ENCODE measurements at places on chromosomes 4 and X.
A peak's percentile ranks its signal among the peaks of the same experiment; 100 is the strongest.

GRCh38 chr4:173478201-173478912 is 51.7 kb downstream of the HAND2 start:
- DNase-seq: no peak

GRCh38 chr4:113020966-113021365 is 28.5 kb upstream of the ANK2 start:
- DNase-seq: no peak

DNA sequence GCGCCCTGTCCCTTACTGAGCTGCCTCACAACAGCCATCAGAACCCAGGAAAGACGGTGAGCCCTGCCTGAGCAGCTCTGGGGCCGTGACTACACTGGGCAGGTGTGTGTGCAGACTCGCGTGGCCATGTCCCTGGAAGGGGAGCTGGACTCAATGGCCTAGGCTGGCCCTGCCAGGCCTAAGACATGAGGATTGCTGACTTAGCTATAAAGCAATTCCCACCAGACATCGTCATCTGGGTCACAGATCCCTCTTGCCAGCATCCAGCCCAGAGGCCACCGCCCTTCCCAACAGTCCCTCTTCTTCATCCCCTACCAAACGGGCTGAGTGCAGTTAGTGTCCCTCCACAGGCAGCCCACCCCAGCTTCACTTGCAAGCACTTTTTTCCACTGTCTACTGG is 3.7 kb downstream of the NAA10 start:
- no peak for DNase-seq

- no peak for DNase-seq
These were observed 367.2 kb downstream of the BMPR1B start for GRCh38 chr4:95124906-95125504.

DNA sequence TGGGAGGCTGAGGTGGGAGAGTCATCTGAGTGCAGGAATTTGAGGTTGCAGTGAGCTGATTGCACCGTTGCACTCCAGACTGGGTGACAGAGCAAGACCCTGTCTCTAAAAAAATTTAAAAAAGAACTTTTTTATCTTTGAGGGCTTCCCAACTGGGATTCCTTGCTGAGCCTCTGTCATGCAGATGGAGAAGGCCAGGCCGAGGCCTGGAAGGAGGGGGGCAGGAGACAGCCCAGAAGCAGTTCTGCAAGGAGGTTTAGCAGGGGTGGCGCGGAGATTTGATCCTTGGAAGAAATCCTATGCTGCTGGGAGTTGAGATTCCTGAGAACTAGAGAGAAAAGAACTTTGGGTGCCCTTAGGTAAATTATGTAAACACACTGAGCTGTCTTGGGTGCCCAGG is 2.5 kb upstream of the ARSD start:
- no peak for DNase-seq

- no peak for DNase-seq
These were observed 253.2 kb upstream of the RASGEF1B start for GRCh38 chr4:81724925-81725329.

DNA sequence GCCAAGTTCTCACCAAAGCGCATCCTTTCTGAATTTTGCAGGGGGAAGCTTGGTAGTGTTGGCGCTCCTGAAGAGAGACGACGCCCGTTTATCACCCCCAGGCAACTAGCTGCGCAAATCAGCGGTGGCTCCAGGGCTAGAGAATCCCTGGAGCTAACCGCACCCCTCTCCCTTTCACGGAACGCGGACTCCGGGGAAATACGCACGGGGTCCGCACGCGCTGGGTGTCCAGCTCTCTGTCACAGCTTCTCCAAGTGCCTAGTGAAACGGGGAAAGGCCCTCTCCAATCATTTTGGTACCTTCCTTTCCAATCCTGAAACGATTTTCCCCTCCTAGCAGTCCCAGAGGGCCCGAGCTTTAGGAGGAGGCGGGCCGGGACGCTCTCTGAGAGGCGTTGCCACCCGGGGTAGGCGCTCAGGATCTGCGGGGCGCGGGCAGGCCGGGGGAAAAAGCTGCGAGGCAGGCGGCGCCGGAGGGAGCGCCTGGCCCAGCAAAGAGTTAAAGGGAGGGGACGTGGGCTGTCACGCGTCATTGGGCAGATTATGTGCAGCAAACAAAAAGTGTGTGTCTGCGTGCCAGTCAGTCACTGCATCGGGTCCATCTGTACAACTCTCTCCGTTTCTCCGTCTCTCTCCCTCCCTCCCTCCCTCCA is at the start of gene PRDM8:
PRDM8 (plus strand) TSS at position 582 of the 652 bp plus-strand sequence. CDS start 2,578 bp downstream, outside the sequence.
- DNase-seq: no peak

DNA sequence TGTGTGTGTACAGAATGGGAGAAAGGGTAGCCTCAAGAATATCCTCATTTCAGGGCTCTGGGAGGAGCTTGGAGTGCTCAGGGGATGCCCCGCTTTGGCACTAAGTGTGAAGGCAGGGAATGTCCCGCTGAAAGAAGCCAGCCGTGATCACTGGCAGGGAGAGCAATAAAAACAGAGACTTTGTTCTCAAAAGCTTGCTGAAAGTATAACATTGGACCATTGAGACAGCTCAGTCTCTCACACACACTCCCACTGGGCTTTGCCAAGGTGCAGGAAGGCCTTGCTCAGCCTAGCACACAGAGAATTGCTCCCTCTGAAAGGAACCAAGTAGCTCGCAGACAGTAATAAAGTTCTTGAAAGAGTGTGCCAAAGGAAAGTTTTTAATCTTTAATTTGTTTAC is 143.8 kb upstream of the SLITRK2 start:
- no peak for DNase-seq

DNA sequence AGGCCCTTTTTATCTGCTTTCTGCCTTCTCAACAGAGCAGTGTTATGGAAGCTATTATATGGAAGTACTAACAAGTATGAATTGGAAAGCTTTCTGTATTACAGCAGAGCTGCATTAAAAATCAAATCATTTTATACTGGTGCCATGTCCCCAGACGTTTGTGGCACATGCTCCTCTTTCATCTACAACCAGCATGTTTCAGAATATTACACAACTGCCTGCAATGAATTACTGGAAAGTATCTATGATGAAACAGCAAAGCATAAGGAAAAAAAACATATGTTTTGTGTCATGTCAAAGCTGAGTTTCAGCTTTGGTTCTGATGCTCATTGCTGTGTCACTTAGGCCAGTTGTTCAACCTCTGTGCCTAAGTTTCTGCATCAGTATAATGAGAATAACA is 576.8 kb downstream of the GBA3 start:
- no peak for DNase-seq

DNA sequence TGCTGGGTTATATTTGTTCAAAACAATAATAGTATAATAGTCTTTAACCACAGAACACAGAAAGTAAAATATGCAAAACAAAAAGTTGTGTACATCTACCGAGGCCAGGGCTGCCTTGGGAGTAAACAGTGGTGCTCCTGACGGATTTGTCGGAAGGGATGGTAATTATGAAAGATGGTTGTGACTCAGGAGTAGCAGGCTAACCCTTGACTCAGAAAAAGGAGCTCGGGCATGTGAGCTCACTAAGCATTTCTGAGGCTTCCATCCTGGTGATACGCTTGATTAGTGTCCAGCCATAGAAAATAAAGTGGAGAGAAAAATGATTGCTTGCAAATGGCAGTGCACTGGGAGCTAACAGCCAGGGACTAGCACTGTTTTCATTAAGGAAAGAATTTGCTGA is 53.2 kb upstream of the SPANXB1 start:
- DNase-seq: no peak

GRCh38 chrX:135489542-135489941 is 30.9 kb upstream of the INTS6L start:
- no peak for DNase-seq

- no peak for DNase-seq
These were observed 1911.7 kb downstream of the PCDH7 start for GRCh38 chr4:32631831-32632230.

DNA sequence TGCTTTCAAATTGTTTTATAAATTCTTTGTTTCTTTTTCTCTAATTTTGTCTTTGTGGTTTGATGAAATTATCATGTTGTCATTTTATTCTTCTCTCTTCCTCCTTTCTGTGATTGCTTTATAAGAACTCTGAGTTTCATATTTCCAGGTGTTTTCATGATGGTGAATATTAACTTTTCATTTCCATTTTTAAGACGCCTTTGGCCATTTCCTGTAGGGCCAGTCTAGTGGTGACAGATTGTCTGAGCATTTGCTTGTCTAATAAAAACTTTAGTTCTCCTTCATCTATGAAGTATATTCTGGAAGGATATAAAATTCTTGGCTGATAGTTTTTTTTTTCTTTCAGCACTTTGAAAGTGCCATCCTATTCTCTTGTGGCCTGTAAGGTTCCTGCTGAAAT is 128.1 kb downstream of the FAM13A start:
- no peak for DNase-seq

DNA sequence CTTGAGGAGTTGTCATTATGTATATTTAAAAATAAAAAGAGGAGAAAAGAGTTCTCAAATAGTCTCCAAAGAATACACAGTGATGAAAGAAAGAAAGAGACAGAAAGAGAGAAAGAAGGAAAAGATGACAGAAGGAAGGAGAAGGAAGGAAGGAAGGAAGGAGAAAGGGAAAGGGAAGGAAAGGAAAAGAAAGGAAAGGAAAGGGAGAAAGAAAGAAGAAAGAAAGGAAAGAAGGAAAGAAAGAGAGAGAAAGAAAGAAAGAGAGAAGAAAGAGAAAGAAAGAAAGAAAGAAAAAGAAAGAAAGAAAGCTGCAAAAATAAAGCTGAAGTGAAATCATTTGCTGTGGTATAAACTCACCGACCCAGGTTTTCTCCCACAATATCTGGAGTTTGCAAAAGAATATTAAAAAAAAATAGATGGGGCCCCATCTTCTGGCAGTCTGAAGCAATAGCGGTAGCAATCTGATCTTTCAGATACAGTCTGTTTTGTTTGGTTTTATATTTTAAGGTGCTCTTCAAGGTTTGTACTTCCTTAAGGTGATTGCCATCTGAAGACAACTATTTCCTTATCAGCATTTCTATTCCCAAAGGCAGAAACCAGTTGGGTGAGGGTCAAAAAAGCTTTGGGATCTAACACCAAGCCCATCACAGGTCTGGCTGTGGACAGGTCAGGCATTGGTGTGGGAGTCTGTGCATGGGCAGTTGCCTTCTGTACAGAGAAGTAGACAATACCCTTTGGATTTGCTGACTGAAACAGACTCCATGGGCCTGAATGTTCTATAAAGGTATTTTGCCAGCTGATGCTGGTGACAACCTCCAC is 160.4 kb downstream of the CPEB2 start:
- no peak for DNase-seq

DNA sequence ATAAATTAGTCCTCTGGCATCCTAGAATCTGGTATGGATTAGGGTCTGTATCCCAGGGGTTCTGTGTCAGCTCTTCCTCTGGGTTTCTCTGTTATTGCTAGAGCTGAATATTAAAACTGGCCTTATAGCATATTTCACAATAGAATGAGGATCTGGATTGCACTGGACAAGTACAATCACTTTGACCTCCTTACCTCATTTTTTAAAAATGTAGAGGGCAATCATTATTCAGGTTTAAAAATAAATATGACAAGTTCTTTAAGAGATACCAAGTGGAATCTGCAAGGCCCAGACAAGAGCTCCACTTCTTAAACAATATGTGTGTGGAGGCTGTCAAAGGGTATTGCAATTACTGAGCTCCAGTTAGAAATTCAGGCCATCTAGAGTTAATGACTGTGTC is 1.4 kb downstream of the PALLD start:
- DNase-seq: no peak

GRCh38 chr4:102757681-102758080 is 3.1 kb downstream of the MANBA start:
- no peak for DNase-seq

DNA sequence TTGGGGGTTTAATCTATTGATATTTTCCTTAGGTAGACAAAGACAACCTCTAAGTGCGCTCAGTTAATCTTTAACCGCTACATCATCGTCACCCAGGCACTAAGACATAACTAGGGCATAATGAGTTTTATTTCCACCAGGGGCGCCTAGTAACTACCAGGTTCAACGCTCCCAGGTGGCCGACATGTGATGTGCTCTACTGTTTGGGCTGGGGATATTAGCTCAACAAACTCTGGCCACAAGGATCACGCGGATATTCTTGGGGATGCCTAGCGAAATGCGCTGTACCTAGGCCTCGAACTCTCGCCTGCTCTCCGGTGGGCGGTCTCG is 915 bp upstream of the RAB33B start:
- no peak for DNase-seq

GRCh38 chrX:30665471-30665870 is 12.2 kb downstream of the GK start:
- no peak for DNase-seq

GRCh38 chr4:126869967-126870366 is 762.8 kb upstream of the INTU start:
- DNase-seq: no peak

GRCh38 chr4:15605537-15605936 is 49.6 kb downstream of the FBXL5 start:
- DNase-seq: no peak

DNA sequence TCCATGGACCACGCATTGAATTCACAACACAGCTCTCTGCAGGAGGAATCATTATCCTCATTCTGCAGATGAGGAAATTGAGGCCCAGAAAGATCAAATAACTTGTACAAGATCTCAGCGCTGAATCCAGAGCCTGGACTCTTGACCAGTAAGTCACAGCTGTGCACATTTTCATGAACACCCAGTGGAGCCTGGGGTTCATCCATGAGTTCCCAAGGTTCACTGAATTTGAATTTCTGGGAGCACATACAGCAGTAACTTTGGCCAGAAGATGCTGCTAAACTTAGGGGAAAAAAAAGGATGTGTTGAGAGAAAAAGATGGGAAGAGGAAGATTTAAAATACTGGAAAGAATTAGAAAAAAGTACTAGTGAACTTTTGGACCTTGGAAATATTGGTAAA is 218.7 kb upstream of the PPARGC1A start:
- DNase-seq: no peak

DNA sequence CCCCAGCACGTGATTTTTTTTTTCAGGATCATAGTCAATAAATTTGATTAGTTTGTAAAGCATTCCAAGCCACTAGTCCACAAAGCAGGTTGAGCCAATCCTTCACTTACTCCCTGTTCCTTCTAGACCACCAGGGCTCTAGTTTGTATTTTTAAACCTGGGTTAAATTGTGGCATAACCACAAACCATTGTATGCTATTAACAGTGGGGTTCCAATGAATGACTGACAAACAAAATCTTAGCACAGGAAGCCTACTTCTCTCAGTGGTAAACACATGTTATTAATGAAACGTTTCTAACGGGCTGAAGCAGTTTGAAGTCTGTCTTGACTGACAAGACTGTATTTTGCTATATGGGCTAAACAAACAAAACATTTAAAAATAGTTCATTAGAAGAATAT is 48.6 kb upstream of the GYPA start:
- no peak for DNase-seq

- DNase-seq: no peak
These were observed 221.3 kb downstream of the STIM2 start for GRCh38 chr4:27081675-27082586.

GRCh38 chr4:185580699-185581098 is 45.4 kb upstream of the PDLIM3 start:
- no peak for DNase-seq

GRCh38 chr4:1793496-1793840 is 375 bp downstream of the FGFR3 start:
- DNase-seq: peak; percentile 22

Data from activated CD8-positive, alpha-beta memory T cell treated with anti-CD3 and anti-CD28 coated beads for 1 hour (primary cell).